Lung (tissue), 17 donors: ENCODE measurements at places on chromosomes 13 and 19.

DNA sequence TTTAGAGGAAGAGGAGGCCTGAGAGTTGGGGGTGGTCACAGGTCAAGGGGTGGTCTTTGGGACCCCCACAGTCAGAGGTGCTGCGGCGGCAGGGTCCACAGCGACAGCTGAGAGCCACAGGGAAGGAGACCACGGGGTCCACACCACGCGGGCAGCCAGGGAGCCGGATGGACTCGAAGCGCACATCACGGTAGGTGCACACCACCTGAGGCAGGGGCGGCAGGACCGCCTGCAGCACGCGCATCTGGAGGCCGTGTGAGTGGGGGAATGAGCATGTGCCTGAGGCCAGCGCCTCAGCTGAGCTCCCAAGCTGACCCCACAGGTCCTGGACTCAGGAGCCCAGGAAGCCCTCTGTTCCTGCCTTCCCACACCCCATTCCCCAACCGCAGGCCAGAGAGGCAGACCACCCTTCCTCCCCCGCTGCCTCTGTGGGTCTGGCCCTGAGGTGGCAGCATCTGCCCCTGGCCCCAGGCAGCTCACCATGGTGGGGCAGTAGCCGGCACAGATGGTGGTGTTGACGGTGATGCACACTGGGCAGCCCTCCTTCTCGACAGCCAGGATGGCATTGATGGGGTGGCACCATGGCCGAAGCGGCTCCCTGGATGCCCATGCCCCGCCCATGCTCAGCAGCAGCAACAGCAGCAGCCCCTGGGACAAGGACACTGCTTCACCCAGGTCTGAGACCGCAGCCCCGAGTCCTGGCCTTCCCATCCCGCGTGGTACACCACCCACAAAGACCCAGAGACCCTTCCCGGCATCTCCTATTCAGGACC, 638 bp downstream of the LHB start:
- no peak for DNase-seq

DNA sequence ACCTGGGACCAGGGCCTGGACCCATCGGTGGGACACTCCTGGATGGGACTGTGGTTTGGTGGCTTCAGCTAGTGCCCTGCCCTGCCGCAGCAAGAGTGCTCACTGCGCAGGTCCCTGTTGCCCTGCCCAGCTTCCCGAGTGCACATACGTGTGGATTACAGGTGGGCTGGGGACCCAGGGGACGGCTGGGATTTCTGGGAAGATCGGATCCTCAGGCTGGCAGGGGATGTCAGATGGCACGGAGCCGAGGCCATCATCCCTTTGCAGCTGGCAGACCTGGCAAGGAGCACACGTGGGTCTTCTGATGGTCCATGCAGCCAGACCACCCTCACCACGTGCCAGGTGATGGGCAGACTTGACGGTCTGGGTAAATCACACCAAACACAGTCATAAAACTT, 69.3 kb downstream of the CHST8 start:
- no peak for DNase-seq

- no peak for DNase-seq
These were observed 1474.0 kb downstream of the PCDH9 start for GRCh38 chr13:65756071-65756671.

DNA sequence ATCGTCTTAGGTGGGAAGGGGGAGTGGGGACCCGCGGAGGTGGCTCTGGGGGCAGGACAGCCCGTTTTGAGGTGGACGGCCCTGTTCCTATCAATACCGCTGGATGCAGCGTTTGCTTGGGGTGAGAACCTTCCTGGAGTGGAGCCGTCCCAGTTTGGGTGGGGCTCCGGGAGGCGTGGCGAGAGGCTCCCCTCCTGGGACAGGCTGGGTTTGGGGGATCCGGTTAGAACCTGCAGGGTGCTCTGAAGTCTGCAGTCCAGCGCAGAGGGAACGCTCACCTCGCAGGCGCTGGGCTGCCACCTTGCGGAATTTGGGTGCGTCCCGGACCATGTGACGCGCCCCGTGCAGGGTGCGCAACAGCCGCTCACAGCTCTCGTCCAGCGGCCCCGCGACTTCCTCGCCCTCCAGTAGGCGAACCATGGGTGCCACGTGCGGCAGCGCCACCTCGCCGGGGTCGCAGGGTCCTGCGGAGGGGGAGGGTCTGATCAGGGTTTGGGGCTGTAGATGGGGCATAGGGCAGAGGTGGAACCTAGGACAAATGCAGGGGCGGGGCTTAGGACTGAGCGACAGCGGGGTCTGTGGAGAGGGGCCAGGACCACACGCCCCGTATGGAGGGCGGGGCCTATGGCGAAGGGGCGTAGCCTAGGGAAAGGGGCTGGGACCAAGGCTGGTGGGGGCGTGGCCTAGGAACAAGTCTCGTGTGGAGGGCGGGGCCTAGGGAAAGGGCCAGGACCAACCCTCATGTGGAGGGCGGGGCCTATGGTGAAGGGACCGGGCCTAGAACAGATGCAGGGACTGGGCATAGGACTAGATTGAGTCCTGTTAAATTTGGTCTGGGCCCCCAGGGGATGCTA, 13.8 kb downstream of the SH2D3A start:
- DNase-seq: peak; percentile 74

GRCh38 chr13:113794764-113795173, 35.7 kb downstream of the TMEM255B start:
- no peak for DNase-seq

- DNase-seq: peak; percentile 13
These were observed 21.8 kb downstream of the SACS start for GRCh38 chr13:23411706-23412105.

DNA sequence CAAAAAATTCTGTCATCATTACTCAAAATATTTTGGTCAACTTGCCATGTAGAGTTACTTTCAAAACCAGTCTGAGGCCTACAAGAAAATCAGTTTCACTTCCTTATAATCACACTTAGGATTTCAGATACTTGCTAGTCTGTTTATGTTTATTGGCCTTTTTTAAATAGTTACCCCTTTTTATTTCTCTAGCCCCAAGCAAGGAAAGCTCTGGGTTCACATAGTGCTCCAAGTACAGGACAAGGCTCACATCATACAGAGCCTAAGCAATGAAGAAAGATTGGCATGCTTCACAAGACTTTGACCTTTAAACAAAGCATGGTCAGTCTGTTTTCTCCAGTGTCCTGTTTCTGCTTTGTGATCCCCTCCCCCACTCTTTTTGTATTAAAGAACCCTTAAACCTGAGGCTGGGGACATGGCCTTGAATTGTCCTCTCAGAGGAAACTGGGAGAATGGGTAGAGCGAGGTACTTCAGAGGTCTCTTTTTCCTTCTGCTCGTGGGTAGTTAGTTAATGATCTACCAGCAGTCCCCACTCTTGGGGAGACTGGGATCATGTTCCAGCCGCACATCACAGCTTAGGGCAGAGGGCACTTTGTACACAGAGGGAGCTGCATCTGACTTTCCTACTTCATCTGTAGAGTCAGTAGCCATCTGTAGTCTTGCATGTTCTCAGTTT, 30.7 kb downstream of the CEACAM1 start:
- DNase-seq: peak; percentile 48

DNA sequence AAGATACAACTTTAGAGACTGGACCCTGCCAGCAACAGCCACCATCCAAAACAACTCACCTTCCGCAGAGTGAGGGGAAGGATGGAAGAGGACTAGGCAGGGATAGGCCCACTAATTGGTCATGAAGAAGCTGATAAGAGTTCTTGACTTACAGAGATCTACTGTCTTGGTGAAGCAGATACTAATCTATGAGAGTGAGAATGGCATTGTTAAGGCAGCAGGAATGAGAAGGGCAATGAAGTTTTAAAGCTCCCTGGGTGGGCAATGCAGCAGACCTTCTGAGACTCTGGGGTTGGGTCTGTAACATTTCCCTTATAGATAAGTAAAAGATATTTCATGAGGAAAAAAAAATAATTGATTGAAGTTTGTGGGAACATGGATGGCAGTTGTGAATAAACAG, 63.7 kb downstream of the KLF12 start:
- no peak for DNase-seq

GRCh38 chr13:43325636-43326035, 302.2 kb downstream of the DNAJC15 start:
- DNase-seq: no peak

DNA sequence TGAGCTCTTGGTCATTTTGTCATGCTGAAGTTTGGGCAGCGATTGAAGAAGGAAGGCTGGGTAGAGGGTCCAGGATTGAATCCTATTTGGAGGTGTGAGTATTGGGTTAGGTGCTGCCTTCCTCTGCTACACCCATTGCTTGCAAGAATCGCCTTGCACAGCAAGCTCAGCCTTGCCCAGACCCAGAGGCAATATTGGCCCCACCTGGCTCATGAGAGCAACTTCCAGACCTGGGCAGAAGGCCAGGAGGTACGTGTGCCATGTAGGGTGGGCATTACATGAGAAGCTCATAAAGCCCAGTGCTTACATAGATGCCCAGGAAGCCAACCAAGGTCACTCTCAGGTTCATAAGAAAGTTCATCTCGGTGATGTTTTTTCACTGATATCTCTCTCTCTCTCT, 718.0 kb downstream of the EFNB2 start:
- DNase-seq: no peak

DNA sequence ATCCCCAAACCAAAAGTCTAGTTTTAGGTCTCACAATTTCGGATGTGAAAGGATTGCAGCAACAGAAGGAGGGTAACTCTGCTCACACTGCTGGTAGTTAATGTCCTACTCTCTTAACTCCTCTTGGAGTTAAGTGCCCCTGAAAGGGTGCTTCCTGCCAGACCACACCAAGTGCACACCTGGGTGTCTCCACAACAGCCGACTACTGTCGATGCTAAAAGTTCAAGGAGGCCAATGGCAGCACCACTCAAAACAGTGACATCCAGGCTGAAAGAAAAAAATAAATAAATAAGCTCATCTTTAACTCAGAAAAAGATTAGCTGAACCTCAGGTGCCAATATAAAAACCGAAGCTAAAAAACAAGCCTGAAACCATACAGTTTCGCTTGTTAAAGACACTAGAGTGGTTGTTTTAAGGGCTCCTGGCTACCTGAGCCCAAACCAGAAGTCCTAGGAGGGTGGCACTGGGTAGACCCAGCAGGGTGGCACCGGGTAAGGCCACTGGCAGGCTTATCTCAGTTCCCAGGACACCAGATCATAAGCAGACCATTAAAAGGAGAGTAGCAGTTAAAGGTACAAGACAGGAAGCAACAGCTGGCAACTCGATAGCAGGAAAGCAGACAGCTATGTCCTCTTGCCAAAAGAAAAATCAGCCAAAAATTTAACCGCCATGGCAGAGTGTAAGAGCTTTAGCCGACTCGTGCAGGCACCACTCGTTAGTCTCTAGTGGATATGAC, 39.3 kb downstream of the BRD4 start:
- peak; percentile 62 for DNase-seq

GRCh38 chr19:54369082-54369687, 4.5 kb upstream of the LAIR1 start:
- no peak for DNase-seq

- no peak for DNase-seq
These were observed 30.2 kb downstream of the TMED1 start for GRCh38 chr19:10805758-10806247.

GRCh38 chr13:50840284-50840683, 3.2 kb downstream of the DLEU7 start:
- DNase-seq: no peak

- no peak for DNase-seq
These were observed 4.2 kb upstream of the RGL3 start for GRCh38 chr19:11423164-11423790.

DNA sequence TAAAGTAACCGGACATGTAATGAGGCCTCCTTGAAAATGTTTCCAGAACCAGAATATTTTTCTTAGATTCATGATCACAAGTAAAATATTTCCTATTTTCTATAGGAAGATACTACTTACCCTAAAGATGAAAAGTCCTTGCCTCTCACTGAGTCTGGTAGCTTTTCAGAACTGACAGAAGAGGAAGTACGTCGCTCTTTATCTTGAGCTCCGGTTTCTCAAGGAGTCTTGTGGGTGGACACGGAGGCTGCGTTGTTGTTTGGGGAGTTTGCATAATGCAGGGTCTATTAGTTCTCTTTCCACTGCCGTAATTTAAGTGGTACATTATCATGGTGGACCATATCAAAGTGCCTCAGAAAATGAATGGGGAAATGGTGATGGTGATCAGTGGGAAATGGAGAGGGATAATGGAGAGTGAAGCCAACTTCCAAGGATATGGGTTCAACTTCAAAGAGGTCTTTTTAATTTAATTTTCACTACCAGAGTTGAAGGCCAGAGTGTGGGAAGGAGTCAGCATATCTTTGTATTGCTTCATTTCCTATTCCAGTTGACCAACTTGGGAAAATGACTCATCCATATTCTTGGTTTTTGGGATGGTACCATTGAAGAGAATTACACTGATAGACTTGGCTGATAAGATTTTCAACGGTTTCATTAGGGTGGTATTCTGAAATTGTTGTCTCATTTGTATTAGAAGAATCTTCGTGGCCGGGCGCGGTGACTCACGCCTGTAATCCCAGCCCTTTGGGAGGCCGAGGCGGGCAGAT, 23.4 kb downstream of the MBD3L2B start:
- DNase-seq: no peak

DNA sequence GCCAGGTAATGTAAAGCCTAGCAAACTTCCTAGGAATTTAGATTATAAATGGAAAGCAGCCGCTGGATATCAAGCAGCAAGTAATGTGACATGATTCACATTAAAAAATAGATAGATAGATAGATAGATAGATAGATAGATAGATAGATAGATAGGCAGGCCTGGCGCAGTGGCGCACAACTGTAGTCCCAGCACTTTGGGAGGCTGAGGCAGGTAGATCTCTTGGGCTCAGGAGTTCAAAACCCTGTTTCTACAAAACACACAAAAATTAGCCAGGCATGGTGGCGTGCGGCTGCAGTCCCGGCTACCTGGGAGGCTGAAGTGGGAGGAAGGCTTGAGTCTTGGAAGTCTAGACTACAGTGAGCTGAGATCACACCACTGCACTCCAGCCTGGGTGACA, 236.9 kb downstream of the SLITRK6 start:
- DNase-seq: no peak

DNA sequence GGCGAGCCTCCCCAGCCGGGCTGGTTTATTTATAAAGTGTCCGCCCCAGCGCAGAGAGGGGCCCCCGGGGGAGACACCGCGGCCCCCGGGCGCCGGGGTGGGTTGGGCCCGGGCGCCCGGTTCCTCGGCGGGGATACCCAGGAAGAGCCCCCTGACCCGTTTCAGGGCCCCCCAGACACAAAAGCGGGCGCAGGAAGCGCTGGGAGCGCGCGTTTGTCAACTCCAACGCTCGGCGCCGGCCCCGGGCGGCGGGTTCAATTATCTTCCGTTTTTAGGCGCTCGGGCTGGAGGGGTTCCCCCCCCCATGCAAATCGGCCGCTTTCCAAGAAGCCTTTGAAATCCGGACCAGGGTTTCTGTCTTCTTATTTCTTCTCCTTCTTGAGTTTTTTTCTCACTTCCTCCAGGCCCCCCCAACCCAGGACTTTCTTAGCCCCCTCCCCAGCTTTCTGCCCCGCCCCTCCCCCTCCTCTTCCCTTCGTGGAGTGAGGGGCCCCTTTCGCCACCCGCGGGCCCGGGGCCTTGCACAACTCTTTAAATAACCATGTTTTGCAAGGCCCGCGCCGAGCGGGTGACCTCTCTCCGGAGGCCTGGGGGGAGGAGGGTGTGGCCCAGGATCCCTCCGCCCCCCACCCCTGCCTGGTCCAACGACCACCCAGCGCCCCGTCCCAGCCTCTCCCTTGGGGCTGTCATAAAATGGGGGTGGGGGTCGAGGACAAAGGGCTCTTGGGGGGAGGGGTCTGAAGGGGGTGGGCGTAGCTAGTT, 935 bp downstream of the ARID3A start:
- DNase-seq: peak; percentile 75
